Endodermal cell (in vitro differentiated cells): ENCODE measurements at places on chromosomes 1 and 21. TPM values are rescaled to one million over a fixed set of nuclear protein-coding genes. Genes with fewer than 3 reads are reported as not detected.

DNA sequence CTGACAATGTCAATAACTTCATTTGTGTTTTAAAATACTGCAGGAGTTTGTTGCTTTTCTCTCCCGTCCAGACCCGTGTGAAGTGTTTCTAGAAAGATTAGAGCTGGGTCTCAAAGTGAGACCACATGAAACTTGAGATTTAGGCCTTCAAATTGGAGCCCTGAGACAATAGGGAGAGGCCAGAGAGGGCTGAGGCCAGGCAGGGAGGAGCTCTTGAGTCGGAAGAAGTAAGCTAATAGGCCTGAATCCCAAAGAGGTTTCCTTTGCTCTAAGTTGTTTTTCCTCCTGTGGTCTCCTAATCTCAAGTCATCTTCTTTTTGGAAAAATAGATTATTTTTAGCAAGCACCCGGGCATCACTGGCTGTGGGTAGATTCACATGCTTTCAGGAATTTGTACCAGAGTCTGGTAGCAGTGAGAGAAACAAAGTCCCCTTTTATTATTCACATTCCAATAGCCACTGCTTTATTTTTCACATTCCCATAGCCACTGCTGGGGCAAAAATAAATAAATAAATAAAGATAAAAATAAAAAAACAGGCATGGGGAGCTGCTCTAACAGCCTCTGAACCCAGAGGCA lies 25.6 kb downstream of the CD244 start:
- H3K4me1 ChIP-seq, result no peaks in the 10 kb centered on the region
- H3K27me3 ChIP-seq, result no peaks in the 10 kb centered on the region
- H3K4me3 ChIP-seq, result no peak overlapping the region
- no peak for DNase-seq
- H3K36me3 ChIP-seq, result no peaks in the 10 kb centered on the region

DNA sequence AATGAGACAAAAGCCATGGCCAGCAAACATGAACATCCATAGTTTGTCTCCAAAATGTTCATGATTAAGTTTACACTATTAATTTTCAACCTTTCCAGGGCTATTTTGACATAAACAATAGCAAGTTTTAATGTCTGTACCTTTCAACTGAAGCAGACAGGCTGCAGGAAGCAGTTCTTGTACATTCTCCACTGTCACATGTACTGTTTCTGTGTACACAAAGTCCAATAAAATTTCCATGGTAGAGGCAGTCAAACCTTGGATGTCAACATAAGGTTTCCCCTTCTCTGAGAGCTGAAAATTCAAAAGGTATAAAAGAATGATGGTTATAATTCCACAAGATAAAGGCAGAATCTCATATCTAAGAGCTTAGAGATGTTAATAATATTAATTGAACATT lies 7.4 kb downstream of the KLHL12 start:
- no peaks in the 10 kb centered on the region for H3K27me3 ChIP-seq
- H3K4me3 ChIP-seq, result no peak overlapping the region
- DNase-seq, result no peak
- peaks cover 68% of the 10 kb centered on the region for H3K36me3 ChIP-seq

DNA sequence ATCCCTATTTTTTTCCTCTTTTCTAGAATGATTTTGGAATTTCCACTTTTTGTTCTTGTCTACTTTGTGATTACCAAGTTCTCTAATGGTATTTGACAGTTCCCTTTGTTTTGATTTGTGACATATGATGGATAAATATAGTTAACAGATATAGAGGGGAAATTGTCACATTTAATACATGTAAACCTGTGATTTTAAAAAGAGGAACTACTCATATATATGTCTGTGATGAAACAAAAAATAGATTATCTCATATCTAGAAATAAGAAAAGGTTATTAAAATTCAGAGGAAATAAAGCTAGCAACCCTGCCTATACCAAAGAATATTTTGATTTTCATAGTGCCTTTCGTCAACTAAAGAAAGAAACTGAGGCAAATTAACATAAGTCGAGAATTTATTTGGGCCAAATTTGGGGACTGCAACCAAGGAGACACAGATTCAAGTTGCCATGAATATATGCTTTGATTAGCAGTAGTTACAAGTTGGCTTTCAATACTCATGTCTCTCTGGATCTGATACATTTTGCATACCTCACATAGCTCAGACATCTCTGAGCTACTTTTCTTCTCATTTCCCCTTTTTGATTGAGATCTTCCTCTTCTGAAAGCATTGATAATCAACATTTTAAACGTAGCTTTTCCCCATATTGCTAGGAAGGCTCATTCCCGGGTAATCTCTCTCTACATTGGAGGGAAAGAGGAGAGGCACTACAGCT lies 15.6 kb upstream of the C21orf91 start:
- no peak overlapping the region for H3K27ac ChIP-seq
- no peaks in the 10 kb centered on the region for H3K27me3 ChIP-seq
- no peak overlapping the region for H3K4me3 ChIP-seq
- no peaks in the 10 kb centered on the region for H3K36me3 ChIP-seq

GRCh38 chr1:62951428-62951827 lies 167.5 kb downstream of the ATG4C start:
- H3K4me3 ChIP-seq, result no peak overlapping the region
- no peaks in the 10 kb centered on the region for H3K4me1 ChIP-seq
- no peaks in the 10 kb centered on the region for H3K27me3 ChIP-seq
- DNase-seq, result no peak

DNA sequence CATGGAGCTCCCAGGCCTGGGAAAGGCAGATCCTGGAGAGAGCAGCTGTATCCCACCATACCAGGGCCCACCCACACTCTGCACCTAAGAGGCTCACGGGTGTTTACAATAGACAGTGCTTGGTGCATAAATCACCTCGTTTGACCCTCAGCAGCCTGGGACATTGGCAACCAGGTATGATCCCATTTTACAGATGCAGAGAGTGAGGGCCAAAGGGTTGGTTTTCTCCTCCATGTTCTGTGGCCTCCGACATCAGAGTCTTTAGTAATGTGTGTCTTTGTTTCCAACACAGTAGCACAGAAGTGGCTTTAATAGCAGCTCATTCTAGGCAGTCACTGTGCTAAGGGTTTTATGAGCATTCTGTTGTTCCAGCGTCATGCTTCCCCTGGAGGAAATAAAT lies 176.5 kb downstream of the KAZN start:
- DNase-seq, result no peak
- no peaks in the 10 kb centered on the region for H3K36me3 ChIP-seq
- H3K27ac ChIP-seq, result no peak overlapping the region
- no peak overlapping the region for H3K4me3 ChIP-seq
- H3K4me1 ChIP-seq, result no peaks in the 10 kb centered on the region

- H3K36me3 ChIP-seq, result no peaks in the 10 kb centered on the region
- H3K4me1 ChIP-seq, result no peaks in the 10 kb centered on the region
- no peak overlapping the region for H3K4me3 ChIP-seq
Measured at GRCh38 chr1:19028546-19029129, 72.2 kb upstream of the IFFO2 start.

DNA sequence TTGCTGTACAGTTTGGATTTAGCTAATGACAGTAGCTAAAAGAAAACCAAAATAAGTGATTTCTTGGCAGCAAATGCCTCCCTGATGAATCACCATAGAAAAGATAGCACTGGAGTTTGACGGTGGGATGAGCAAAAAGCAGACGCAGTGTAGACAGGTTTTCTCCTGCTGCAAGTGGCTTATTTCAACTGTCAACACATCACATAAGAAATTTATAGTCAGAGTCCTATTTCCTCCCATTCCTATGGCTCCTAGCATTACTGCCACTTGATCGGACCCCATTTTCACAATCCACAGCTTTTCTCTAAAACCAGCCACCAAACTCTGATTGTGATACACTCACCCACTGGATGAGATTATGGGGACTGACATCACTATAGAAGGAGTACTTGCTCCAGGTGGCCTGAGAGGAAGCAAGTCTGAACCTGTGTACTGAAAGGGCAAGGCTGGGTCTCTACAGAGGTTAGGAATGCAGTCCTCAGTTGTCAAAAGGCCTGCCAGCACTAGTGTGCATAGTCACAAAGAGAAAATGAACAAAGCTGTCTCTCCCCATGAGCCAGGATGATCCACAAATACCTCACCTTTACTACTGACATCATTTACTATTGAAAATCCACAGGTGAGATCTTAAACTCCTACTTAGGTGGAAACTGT lies 359.8 kb downstream of the LTN1 start:
- no peak overlapping the region for H3K27ac ChIP-seq
- H3K27me3 ChIP-seq, result no peaks in the 10 kb centered on the region
- no peaks in the 10 kb centered on the region for H3K4me1 ChIP-seq
- DNase-seq, result no peak

- DNase-seq, result no peak
- no peaks in the 10 kb centered on the region for H3K4me1 ChIP-seq
- H3K27me3 ChIP-seq, result no peaks in the 10 kb centered on the region
- no peak overlapping the region for H3K27ac ChIP-seq
- H3K36me3 ChIP-seq, result no peaks in the 10 kb centered on the region
- no peak overlapping the region for H3K4me3 ChIP-seq
Measured at GRCh38 chr1:84600796-84601195, 26.6 kb upstream of the CTBS start.

DNA sequence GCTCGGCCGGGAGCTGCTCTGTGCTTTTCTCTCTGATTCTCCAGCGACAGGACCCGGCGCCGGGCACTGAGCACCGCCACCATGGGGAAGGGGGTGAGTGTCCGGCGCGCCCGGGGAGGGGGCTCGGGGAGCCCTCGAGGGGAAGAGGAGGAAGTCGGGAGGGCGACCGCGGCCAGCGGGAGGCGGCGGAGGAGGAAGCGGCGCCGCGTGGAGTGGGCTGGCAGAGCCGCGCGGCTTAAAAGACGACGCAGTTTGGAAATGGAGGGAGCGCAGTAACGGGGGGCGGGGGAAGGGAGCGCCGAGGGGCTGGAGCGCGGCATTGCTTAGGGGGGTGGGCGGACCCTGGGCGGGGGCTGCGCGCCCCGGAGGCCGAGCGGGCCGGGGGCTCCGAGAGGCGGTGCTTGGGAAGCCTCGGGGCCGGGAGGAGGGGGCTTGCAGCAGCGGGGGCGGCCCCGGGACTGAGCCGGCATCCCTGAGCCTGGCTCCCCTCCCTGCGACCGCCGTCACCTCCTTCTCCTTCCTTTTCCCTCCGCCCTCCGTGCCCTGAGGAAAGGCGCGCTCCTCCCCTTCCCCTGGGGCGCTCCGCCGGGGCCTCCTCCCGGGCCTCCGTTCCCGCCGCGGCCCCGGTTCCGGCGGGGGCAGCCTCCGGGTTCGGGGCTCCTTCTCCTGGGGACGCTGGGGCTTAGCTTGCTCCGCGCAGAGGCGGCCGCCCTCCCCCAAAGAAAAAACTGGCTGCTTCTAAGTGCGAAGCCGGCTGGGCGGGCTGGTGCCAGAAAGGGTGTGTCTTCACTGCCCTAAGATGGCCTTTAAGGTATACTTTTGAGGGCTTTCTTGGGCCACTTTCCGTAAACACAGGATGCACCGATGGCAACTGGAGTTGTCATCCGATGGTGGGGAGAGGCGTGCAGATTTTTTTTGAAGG lies 648 bp downstream of the ATP1A1 start:
- H3K27ac ChIP-seq, result peak overlapping the region; percentile 82
- H3K4me3 ChIP-seq, result peak overlapping the region; percentile 97
- H3K4me1 ChIP-seq, result peaks cover 15% of the 10 kb centered on the region
- peak; percentile 82 for DNase-seq
- peaks cover 3% of the 10 kb centered on the region for H3K36me3 ChIP-seq

Gene NEK2
- 49.8 to 104 TPM (median 101 TPM) in 3 replicates for total RNA-seq

Gene OR2L13
- total RNA-seq, result not detected in 3 replicates

Gene OR10J1
- total RNA-seq, result not detected in 3 replicates

Gene ACOT11
- 3.9 and 6.0 TPM in 2 replicates for total RNA-seq

Gene RGS8
- total RNA-seq, result 25.0 and 28.4 TPM in 2 replicates
